ENCODE measurements at places on chromosomes 6 and 20.
A peak's percentile ranks its signal among the peaks of the same experiment; 100 is the strongest.

GRCh38 chr6:108380876-108381275 lies 86.0 kb downstream of the AFG1L start:
- no peak for DNase-seq

GRCh38 chr20:53941680-53942471 lies 128.5 kb downstream of the BCAS1 start:
- DNase-seq, result no peak

GRCh38 chr20:63500151-63500901 lies 1.4 kb upstream of the EEF1A2 start:
- no peak for DNase-seq

- DNase-seq, result no peak
Observed at GRCh38 chr20:11851646-11852045, 66.0 kb upstream of the BTBD3 start.

GRCh38 chr20:36034875-36035274 lies 66.5 kb downstream of the CNBD2 start:
- DNase-seq, result no peak

- DNase-seq, result peak; percentile 25
Observed at GRCh38 chr6:56842686-56843475, 112.0 kb upstream of the BEND6 start.

- DNase-seq, result no peak
Observed at GRCh38 chr20:1327241-1327653, 1.7 kb downstream of the SDCBP2 start.

- DNase-seq, result no peak
Observed at GRCh38 chr6:4907602-4908001, 96.2 kb downstream of the RPP40 start.

DNA sequence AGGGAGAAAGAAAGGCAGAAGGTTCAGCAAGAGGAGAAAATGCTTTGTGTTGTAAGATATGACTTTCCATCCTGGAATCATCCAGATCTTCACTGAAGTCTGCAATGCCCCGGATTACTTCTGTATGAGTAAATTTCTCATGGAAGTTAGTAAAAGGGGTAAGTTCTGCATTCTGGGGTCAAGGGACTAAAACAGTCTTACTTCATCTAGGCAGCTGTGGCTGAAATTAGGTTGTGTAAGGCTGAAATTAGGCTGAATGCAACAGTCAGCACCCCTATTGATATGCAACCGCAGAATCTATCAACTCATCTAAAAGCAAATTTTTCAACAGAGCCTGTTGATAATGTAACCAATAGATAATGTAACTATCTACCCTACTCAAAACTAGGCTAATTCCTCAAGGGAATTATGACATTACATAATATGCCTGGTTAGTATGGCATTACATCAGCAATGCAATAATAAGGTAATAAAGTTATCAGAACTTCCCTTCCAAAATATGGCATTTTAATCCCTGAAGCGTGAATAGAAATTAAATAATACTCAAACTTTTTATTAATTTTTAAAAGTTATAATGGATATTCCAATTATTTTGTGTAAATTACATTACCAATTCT lies 671.7 kb upstream of the CITED2 start:
- no peak for DNase-seq

DNA sequence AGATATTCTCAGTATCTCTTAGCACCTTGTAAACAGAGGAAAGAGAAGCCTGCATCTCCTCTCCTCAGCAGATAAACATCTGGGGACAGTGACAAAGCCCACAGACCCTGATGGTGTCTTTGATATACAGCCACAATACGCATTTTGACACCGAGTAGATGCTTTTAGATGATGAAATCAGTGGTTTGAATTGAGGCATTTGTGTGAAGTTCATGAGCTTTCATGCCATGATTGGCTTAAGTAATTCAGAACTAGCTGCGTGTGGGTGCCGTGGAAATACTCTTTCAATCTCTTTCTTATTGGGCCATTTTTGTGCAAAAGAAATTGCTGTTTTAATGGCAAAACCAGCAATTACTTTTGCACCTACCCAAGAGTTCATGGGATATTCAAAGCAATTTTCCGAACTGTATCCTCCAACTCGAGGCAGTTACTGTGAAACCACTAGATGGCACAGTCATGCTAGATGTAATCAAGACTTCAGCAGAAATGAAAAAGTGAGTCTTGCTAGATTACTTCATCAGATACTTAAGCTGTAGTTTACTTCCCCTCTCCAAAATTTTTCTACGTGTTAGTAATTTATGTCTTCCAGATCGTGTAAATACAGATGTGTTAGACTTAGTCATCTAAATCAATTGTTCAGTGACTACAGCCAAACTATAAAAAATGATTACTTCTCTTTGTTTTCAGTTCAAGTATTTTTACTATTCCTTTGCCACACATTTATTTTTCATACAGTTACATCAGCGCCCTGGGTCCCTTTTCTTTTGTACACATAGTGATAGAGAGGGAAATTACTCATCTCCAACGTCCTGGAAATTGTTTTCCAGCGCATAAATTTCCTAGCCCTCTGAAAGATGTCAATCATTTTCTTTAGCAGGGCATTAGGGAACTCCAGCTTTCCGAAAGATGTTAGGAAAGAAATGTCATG lies 49.4 kb downstream of the IYD start:
- no peak for DNase-seq

DNA sequence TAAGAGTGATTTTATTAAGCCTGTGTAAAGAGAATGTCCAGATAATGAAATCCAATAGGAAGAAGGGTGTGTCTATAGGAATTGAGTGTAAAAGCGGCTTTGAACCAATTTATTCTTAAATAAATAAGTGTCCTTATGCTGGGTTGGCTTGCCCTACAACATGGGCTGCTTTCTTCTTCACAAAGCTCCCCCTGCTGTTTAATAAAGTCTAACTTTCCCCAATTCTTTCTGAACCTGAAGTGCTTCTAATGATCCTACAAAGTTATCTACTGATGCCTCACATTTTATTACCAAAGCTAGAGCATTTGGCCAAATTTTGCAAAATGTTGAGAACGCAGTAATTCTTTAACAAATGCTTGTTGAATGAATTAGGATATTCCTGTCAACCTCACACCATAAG lies 36.3 kb upstream of the SIRT5 start:
- peak; percentile 53 for DNase-seq

- DNase-seq, result no peak
Observed at GRCh38 chr6:146997062-146997461, 207.2 kb upstream of the STXBP5 start.

- no peak for DNase-seq
Observed at GRCh38 chr6:51001399-51001798, 182.7 kb downstream of the TFAP2B start.

GRCh38 chr20:48776306-48776705 lies 51.5 kb downstream of the PREX1 start:
- DNase-seq, result peak; percentile 46

DNA sequence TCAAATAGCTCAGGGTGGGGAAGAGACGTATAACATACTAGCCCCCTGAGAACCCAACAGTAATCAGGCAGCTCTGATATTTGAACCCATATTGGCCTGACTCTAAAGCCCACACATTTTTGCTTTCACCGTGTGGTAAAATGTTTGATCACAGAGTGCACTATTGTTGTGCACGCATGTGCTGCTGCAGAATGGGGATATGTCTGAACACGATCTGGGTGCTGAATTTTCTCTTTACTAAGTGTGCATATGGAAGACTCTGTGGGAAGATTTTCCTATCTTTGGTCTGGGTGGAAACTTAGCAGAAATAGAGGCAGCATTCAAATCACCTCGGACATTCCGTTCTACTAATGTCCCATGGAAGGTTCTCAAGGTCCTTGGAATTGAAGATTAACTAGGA lies 800.1 kb downstream of the TFAP2A start:
- no peak for DNase-seq

DNA sequence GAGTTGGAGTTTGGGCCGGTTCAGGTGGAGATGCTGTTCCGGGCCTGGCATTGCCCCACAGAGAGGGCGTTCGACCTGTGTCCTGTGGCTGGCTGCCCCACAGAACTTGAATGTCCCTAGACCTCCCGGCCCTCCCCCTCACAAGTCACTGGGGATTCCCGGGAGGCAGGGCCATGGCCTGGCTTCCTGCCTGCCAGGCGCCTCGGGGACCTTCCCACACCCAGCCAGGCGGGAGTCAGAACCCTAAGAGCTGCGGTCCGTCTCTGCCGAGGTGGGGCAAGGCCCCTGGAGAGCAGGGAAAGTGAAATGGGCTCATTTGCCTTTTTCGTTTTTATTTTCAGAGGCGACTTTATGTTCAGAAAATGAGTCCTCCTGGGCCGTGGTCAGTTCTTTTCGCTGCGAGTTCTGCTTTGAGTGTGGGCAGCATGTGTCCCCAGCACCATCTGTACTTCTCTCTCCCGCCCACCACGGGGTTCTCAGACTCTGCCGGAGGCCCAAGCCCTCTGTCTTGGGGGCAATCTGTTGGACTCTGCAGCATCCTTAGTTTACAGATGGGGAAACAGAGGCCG lies 8.5 kb downstream of the RBM38 start:
- DNase-seq, result no peak

- DNase-seq, result no peak
Observed at GRCh38 chr6:41824571-41825569, 37.4 kb downstream of the TOMM6 start.

- no peak for DNase-seq
Observed at GRCh38 chr6:35078896-35079295, 62.2 kb downstream of the TCP11 start.

- DNase-seq, result no peak
Observed at GRCh38 chr6:5567890-5568289, 306.6 kb downstream of the FARS2 start.

GRCh38 chr6:137357948-137358266 lies 136.3 kb downstream of the OLIG3 start:
- no peak for DNase-seq

GRCh38 chr6:20306491-20306890 lies 94.2 kb upstream of the MBOAT1 start:
- DNase-seq, result no peak

DNA sequence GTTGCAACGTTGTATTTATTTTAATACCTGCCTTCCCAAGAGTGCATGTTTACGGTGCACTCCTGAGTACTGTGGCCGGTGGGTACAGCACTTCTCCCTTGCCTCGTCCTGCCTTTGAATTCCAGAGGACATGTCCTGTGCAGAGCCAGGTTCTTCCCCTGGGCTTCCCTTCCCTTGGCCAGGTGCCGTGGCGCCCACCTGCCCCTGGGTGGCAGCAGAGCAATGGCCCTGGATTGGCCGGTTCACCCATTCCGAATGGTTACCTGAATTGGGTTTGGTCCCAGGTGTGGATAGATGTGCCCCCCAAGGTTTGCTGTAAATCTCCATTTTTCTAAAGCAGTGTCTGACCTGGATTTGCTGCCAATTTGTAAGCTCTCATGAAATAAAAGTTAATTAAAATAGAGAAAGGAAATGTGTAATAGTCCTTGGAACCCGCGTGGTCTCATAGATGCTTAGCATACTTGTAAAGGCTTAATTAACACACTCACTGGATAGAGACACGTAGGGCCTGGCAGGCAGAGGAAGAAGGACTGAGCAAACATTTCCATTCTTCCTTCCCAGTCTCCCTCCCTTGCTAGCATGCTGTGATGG lies 40.6 kb downstream of the DTD1 start:
- DNase-seq, result no peak

GRCh38 chr6:118725944-118726343 lies 74.6 kb upstream of the CEP85L start:
- DNase-seq, result no peak

DNA sequence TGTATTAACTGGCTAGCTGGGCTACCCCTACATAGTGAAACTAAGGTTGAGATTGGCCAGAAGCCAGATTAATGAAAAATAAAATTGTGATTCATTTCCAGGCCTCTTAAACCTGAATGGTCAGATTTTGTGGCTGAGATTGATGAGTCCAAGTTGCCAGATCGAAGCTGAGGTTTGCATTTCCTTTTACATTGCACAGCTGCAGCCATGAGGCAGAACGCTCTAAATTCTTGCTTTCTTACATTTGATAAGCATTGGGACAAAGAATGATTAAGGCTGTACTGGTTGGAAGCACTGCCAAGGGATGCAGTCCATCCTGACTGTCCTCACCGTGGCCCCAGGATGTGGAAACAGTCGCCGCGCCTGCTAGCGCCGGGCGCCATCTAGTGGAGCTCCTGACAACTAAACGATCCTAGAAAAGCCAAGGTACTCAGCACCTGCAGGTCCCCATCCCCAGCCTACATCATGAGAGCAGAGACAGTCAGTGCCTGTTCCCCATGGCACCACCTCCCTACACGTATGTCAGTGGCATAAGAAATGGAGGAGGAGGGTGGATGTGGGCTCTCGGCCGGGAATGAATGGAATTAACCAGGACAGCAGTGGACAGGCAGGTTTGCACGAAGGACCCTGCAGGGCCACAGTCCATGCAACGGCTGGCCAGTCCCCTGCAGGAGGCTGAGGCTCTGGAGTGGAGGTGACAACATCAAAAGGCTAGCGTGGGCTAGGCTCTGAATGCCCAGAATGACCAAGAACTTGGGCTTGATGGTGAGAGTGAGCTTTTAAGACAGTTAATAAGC lies 19.0 kb downstream of the PXDC1 start:
- DNase-seq, result no peak

DNA sequence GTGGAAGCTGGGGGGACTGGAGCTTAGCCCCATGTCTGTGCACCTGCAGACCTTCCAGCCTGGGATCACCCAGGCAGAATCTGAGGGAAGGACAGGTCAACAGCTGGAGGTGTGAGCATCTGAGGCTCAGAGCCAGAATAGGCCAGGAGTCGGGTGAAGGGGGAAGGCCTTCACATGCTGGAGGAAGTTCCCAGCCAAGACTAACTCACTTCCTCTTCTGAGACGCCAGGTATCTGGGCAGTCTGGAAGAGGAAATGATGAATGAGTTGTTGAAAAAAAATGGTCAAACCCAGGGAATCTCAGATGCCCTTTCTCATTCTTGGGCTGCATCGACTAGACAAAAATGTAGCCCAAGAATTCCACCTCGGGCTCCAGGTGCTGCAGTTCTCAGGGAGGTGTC lies 73.6 kb upstream of the TIAM2 start:
- DNase-seq, result no peak

- DNase-seq, result no peak
Observed at GRCh38 chr6:137157601-137158000, 15.8 kb downstream of the IL22RA2 start.

GRCh38 chr6:4531406-4531805 lies 244.8 kb upstream of the CDYL start:
- DNase-seq, result no peak

DNA sequence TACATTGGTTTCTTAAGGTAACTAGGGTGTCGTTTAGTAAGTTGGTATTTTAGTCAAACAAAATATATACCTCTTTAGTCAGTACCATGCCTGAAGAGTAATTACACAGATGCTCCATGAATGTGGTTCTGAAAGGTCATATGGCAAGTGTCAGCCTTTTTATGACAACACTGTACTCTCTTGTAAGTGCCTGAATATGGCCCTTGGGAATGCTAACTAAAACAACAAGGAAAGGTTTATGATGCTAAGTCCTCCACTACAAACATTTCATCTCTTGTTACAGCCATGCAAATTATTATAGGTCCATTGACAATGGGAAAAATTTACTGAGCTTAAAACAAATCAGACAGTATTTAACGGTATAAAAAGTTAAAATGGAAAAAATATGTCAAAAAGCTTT lies 39.0 kb upstream of the SUPT3H start:
- no peak for DNase-seq

- DNase-seq, result no peak
Observed at GRCh38 chr20:18058661-18059467, 1.1 kb upstream of the OVOL2 start.

- DNase-seq, result no peak
Observed at GRCh38 chr6:143449082-143449713, 1.3 kb downstream of the ADAT2 start.

GRCh38 chr6:326896-327537 lies 34.7 kb downstream of the DUSP22 start:
- no peak for DNase-seq

Measured in C1 segment of cervical spinal cord (tissue), 14 donors.